ENCODE measurements at places on chromosomes 11 and 22.

DNA sequence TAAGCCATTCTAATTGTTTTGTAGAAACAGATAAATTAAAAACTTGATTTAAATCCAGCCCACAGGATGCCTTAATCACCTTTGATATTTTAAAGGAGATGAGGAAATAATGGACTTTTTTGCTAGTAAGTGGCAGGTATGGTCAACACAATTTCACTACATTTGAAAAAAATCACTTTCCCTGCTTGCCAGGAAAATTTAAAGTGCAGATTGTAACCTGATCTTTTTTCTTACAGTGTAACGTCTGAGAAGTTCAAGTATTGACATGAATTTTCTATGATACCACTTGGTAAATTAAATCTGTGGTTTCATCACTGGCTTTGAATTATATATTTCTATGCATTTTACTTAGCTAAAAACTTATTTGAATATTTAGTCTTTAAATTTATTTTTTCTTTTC, 65.3 kb downstream of the ARHGEF12 start:
- DNase-seq = no peak

DNA sequence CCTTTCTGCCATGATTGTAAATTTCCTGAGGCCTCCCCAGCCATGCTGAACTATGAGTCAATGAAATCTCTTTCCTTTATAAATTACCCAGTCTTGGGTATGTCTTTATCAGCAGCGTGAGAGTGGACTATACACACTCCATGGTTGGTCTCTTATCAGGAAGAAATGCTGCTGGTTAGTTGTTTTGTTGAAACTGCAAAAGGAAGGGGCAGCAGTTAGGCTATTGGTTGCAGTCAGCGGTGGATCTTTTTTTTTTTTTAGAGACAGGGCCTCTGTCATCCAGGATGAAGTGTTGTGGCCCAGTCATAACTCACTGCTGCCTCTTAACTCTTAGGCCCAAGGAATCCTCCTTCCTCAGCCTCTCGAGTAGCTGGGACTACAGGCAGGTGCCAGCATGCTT, 51.7 kb downstream of the HSD17B12 start:
- DNase-seq = no peak

GRCh38 chr11:129731316-129731715, 84.3 kb upstream of the TMEM45B start:
- DNase-seq = no peak

DNA sequence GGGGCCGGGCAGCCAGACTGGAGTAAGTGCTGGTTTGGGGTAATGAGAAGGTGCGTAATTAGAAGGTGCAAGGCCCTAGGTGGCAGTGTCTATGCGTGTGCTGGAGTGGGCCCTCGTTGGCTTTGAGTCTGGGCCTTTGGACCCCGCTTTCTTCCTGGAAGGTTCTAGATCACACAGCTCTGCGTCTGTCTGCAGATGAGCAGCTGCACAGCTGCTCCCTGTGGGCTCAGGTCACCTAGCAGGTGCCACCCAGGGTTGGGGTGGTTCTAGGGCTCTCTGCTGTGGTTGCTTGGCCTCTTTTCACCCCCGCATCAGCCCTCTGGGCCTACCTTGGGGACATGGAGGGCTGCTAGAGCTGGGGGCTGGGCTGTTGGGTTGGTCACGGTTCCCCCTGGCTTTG, 10.3 kb downstream of the RELT start:
- no peak for DNase-seq

GRCh38 chr11:26951809-26952515, 42.0 kb upstream of the FIBIN start:
- DNase-seq = no peak

DNA sequence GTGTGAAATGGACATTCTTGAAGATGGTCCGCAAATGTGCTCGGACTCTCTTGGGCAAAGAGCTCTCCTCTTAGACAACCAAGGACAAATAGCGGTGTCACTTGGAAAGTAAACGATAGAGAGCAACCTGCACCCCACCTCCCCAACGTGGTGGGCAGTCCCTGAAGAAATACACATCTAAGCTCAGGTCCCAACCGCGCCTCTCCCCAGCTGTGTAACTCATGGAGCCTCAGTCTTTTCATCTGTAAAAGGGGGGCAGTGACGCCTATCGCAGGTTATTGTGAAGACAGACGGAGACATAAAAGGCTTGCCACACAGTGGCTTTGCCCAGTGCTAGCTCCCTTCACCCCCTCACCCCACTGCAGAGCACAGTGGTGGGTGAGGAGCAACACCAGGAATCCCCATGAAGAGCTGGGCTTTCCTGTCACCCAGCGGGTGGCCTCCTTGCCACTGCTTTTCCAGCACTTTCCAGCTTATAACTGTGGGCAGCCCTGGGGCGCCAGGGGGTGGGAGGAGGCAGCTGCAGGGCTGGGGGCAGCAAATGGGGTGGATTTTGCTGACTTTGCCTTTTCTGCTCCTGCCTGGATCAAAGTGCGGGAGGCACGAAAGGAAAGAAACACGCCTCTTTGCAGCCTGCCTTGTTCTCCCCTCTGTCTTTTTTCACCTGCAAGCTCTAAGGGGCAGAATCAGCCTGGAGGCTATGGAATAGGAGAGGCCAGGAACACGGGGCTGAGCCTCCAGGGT, 73.7 kb upstream of the TSPAN18 start:
- no peak for DNase-seq

GRCh38 chr11:110198031-110198729, 98.2 kb downstream of the RDX start:
- no peak for DNase-seq

DNA sequence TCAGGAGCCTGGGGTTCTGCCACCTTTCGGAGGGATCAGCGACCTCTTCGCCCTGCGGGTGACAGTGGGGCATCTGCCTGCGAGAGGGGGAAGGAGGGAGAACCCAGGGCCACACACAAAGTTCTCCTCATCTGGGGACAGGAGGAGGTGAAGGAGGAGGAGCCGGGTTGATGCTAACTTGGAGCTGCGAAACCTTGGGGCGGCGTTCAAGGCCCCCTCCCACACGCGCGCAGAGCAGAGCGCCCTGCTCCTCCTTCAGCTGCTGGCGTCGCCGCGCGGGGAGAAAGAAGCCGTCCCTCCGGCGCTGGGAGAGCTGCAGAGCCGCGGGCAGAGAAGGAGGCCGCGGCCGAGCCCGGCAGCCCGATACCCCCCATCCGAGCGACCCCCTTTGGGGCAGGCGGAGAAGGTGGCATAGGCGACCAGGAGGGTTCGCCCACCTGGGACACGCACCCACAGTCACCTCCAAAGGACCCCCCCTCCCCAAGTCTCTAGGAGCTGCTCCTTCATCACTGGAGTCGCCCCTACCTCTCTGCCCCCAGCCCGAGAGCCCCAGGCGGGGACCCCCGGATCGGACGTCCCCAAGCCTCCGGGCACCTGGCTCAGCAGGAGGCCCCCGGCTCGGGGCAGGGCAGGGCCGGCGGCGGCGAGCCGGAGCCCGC, at the start of gene RASD2:
Gene RASD2 (plus strand): TSS at position 237 of the 659 bp plus-strand sequence. CDS start 5,979 bp downstream, outside the sequence.
- no peak for DNase-seq

DNA sequence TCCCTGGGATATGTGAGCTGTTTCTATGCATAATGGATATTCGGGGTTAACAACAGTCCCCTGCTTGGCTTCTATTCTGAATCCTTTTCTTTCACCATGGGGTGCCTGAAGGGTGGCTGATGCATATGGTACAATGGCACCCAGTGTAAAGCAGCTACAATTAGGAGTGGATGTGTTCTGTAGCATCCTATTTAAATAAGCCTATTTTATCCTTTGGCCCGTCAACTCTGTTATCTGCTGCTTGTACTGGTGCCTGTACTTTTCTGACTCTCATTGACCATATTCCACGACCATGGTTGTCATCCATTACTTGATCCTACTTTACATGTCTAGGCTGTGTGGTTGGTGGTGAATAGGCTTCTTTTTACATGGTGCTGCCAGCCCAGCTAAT, 1.3 kb downstream of the TUG1 start:
- DNase-seq = no peak
